ENCODE measurements at places on chromosomes 4 and X.

- no peak for DNase-seq
These were observed 270.3 kb downstream of the DHRSX start for GRCh38 chrX:2230457-2230856.

DNA sequence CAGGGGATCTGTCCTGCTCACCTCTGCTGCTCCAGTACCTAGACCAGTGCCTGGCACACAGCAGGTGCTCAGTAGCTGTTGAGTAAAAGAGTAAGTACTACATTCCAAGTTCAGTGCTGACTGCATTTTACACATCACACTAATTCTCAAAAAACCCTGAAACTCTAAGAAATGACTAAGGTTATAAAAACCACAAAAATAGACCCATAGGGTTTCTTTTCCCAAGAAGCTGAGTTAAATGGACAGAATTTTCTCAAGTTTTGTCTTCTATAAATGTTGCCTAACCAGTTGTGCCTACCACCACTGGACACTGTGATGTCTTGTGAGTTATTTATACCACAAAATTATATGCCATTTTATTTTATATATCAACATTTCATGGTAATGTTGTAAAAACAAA, 78.9 kb upstream of the RXFP1 start:
- no peak for DNase-seq

DNA sequence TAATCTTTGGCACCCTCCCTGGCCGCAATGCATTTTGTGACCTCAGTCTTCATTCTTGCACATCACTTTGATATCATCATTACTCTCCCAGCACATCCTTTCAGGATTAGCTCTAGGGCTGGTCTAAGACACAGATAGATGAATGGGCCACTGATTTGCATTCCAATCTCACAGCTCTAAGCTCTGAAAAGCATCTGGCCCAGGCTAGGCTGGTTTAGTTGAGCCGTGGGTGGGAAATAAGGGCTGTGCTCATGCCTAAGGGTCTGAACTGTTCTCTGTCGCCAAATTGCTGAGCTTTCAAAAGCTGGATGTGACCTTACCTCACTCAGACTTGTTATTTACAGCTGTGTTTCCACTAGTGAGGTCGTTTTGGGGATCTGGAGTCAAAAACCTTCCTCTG, 30.0 kb upstream of the SLC9A7 start:
- DNase-seq = no peak

DNA sequence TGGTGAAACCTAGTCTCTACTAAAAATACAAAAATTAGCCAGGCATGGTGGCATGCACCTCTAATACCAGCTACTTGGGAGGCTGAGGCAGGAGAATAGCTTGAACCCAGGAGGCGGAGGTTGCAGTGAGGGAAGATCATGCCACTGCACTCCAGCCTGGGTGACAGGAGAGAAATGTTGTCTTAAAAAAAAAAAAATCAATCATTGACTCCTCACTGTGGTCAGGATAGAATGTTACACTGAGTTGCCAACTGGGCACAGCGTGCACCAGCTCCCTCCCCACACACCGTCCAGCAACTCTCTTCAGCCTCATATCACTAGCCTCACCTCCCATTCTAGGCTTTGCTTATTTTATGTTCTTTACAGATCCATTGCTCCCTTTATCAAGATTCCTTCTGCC, 79.5 kb downstream of the CHRNA9 start:
- DNase-seq = no peak

DNA sequence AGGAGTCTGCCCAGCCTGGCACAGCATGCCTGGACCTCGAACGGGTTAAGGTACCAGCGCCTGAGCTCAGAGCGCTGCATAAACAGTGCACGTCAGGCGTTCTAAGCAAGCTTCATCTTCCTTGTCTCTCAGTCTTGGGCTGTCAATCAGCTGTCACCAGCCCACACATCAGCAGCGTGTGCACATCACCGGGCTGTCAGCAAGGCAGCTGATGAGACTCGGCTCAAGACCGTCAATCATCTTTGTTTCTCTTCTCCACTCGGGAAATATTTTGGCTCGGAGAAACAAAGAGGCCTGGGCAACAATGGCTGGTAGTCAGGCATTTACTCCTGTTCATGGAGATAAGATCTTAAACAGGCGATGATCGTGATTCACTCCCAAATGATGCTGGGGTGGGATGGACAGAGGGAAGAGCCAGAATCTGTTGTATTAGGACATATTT, 141.3 kb downstream of the LDB2 start:
- no peak for DNase-seq

GRCh38 chr4:23903859-23904438, 14.1 kb upstream of the PPARGC1A start:
- DNase-seq = no peak

- no peak for DNase-seq
These were observed 10.6 kb upstream of the IRAK1 start for GRCh38 chrX:154030266-154030665.

GRCh38 chr4:3865986-3866812, 100.0 kb downstream of the ADRA2C start:
- no peak for DNase-seq

GRCh38 chrX:136629084-136629750, 18.7 kb upstream of the CD40LG start:
- DNase-seq = no peak

- no peak for DNase-seq
These were observed 12.2 kb downstream of the TADA2B start for GRCh38 chr4:7055111-7055989.

- no peak for DNase-seq
These were observed 105.5 kb upstream of the GK2 start for GRCh38 chr4:79513576-79513975.

GRCh38 chr4:123672987-123673386, 276.4 kb downstream of the SPRY1 start:
- no peak for DNase-seq

DNA sequence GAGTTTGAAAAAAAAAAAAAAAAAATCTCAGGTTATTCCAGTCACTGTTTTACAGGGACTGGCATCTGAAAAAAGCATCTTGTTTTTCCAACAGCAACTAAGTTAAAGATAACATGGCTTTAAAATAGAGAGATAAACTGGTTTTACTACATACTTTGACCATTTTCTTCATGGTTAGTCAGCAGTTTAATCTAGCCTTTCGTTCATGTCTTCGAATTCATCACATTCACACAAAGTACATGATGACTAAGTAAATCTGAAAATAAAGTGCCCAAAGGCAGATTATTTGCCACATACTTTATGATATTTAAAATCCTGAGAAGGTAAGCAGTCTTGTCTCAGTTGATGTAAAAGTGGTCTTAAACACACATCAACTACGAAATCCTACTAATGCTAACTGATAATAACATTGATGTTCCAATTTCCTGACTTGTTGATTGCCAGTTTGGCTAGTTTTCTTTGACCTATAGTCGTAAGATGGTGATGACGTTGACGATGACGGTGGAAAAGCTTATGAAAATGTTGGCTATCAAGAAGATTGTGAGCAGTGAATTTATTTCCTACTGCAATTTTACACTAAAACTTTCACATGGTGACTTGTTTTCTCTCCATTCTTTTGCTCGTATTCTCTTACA, 540.5 kb upstream of the BOD1L1 start:
- DNase-seq = no peak

GRCh38 chr4:69835766-69836165, 24.2 kb downstream of the SULT1E1 start:
- DNase-seq = no peak

GRCh38 chrX:27307546-27307945, 155.6 kb downstream of the PPP4R3C start:
- DNase-seq = no peak

GRCh38 chr4:185920171-185920570, 108.2 kb upstream of the SORBS2 start:
- no peak for DNase-seq

DNA sequence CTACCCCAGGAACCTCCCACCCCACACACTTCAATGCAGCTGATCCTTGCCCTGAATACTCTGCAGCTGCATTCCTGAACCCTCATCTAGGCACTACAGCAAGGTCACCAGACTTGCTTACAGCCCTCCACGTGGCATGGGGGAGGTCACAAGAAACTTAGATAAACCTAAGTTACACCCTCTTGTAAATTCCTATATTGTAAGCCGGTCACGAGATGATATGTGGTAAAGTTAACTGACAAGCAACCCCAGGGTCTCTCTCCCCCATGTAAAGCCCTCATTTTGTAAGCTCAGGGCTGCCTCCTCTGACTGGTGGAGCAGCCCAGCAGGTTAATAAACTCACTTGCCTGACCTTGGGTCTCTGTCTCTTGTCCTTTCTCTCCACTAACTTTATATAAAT, 570.7 kb downstream of the PCDH7 start:
- no peak for DNase-seq

DNA sequence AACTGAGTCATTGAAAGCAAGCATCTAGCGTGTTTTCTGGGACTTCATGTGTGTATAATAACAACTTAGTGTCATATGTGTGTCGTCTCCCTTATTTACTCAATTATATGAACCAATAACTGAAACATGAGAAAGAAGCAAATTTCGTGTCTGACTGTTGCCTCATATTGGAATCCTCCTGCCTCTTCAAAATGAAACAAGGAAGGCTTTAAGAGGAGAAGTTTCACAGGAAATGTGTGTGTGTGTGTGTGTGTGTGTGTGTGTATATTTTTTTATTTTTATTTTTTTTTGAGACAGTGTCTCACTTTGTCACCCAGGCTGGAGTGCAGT, 145.8 kb upstream of the SFRP2 start:
- DNase-seq = no peak

GRCh38 chr4:24172406-24172805, 282.6 kb upstream of the PPARGC1A start:
- DNase-seq = no peak

DNA sequence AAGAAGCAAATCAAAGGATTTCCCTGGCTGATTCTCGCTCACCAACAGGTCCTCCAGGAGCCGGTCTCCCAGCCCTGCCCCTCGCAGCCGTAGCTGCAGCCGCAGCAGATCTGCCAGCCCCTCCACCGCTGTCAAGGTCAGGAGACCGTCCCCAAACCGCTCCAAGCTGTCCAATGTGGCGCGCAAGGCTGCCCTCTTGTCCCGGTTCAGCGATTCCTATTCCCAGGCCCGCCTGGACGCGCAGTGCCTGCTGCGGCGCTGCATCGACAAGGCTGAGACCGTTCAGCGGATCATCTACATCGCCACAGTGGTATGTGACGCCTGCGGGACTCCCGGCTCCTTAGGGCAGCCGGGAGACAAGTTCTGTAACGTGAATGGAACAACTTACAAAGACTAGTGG, 25.6 kb downstream of the SPATA18 start:
- no peak for DNase-seq

DNA sequence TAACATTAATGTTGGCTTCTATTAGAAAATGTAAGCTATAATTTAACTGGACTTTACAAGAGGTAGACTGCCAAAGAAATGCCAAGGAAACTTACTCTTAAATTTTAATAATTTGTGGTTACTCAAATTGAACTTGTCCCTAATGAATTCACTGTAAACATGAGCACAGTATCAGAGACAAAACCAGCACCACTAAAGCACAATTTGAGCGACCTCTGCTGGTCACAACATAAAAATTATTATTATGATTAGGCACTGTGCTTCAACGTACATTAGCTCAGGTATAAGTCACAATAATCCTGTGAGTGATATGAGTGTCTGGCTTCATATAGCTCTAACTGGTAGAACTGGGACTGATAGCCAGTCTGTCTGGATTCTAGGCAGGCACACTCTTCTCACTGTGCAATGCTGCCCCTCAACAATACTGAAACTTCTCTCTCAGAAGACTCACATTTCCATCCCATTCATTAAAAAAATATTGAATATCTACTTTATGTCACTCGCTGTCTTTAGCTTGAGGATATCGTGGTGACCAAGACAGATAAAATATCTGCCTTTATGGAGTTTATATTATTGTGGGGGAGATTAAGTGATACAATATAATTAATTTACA, 8.0 kb downstream of the NUDT6 start:
- DNase-seq = no peak

- DNase-seq = no peak
These were observed 221.8 kb upstream of the KLF3 start for GRCh38 chr4:38442073-38442788.

- peak; percentile 2 for DNase-seq
These were observed 214.6 kb upstream of the GALNT7 start for GRCh38 chr4:172953896-172954568.

DNA sequence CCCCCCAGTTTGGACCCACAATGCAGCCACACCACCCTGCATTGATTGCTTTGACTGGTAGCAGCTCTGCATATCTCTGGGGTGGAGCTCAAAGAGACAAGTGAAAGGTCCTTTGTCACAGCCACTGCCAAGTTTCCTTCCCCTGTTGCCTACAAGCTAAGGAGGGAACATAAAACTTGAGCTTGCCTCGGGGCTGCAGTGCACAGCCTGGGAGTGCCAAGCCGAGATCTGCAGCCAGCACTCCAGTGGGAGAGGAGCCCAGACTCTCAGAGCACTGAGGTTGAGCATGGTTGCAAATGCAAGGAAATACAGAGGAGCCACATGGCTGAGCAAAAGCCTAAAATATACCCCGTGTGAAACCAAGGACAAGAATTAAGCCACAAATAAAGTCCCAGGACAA, 142.2 kb downstream of the DKK2 start:
- no peak for DNase-seq

DNA sequence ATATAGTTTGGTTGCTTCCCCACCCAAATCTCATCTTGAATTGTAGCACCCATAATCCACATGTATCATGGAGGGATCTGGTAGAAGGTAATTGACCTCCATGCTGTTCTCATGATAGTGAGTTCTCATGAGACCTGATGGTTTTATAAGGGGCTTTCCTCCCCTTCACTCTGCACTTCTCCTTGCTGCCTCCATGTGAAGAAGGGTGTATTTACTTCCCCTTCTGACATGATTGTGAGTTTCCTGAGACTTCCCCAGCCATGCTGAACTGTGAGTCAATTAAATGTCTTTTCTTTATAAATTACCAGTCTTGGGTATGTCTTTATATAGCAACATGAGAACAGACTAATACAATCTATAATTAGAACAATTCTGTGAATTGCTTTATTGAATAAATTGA, 11.9 kb upstream of the DCAF4L1 start:
- DNase-seq = no peak

- DNase-seq = no peak
These were observed 1.1 kb upstream of the PGRMC2 start for GRCh38 chr4:128288689-128289106.

- DNase-seq = no peak
These were observed 290.2 kb downstream of the ZNF674 start for GRCh38 chrX:46255046-46255445.

DNA sequence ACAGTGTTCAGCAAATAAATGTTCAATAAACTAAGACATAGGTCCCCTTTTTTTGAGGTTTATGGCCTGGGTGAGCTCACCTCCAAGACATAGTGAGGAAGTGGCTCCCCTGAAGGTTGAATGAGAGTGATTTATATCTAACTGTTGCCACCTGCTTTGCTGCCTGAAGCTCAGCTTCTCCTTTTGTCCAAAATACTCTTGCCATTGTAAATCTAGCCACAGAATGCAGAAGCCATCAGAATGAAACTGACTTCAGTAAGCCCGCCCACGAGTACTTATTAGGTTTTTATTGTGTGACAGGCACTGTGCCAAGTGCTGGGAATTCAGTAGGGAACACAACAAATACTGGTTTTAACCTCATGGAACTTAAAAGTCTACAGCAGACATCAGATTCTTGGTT, 18.0 kb downstream of the SPINK2 start:
- no peak for DNase-seq

- no peak for DNase-seq
These were observed 45.9 kb upstream of the UNC5C start for GRCh38 chr4:95594629-95595028.

Data from Panc1 (cell line).